ENCODE measurements at places on chromosomes 4 and X.

GRCh38 chr4:140755774-140756318, 339 bp downstream of the TBC1D9 start:
- DNase-seq: peak; percentile 21

DNA sequence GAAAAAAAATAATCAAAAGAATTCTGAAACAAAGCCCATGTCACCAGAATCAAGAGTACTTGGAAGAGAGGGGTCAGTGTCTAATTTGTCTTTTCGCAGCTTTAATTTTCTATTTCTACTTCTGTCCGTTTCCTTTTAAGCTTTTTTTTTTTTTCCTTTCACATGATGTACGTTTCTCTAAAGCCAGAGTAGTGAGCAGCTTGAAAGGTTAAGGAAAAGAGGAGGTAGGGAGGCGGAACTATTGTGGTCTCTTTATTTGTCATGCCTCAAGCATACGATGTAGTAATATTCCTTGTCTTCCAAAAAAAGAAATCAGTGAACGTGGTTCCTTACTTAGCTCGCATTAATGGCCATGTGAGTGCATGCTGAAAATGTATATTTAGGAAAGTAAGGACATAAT, 311.5 kb downstream of the TENM3 start:
- DNase-seq: no peak

DNA sequence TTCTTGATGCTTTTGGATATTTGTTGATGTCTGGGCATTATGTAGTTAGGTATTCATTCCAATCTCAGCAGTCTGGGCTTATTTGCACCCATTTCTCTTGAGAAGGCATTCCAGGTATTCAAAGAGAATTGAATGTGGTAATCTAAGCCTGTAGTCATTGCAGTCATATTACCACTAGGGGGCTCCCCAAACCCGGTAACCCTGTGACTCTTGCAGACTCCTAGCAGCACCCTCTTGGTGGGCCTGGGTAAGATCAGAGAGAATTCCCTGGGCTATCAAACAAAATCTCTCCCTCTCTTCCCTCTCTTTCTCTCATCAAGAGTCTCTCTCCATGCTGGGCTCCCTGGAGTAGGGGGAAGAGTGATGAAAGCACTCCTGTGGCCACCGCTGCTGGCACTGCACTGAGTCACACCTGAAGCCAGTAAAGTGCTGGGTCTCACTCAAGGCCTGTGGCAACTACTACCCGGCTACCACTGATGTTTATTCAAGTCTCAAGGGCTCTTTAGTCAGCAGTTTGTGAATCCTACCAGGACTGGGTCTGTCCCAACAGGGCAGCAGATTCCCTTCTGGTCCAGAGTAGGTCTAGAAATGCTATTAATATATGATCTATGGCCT, 187.7 kb upstream of the NUDT10 start:
- DNase-seq: peak; percentile 54

- DNase-seq: no peak
Measured at GRCh38 chrX:20863649-20864048, 510.6 kb upstream of the CNKSR2 start.

DNA sequence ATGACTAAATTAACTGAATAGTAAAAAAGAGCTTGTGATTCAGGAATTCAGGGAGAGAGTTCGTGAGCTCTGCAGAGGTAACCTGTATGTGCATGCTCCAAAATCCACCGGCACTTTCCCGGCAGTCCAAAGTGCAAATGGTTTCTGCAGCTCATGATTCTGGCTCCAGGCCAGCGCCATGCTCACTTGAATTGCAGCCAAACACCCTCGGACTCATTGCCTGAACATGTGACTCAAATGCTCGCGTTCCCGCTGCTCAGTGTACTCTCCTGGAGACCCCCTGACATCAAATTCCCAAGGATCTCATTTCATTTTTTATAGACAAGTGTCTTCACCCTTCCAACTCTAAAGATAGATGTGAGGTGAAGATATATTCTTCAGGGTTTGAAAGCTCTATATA, 44.1 kb upstream of the SH3RF1 start:
- no peak for DNase-seq

DNA sequence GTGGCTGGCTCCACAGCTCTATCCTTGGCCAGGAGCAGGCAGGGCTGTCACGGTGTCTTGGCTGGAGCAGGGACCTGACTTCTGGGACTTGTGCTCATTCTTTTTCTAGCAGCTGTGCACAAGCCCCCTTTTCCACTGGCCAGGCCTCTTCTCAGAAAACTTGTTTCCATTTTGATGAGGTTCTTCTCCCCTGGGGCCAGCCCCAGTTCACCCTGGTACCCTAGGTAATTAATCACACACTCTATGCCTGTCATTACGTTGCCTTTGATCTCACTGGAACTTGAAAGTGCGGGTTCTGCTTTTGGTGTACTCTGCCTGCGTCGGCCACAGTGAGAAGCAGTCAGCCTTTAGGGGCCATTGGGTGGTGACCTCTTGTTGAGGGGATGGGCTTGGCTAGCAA, 26.6 kb downstream of the DRD5 start:
- no peak for DNase-seq

GRCh38 chr4:59374416-59374815, 1825.7 kb upstream of the ADGRL3 start:
- no peak for DNase-seq

All from common myeloid progenitor, CD34-positive (primary cell).